ENCODE measurements at places on chromosomes 16 and 17.

DNA sequence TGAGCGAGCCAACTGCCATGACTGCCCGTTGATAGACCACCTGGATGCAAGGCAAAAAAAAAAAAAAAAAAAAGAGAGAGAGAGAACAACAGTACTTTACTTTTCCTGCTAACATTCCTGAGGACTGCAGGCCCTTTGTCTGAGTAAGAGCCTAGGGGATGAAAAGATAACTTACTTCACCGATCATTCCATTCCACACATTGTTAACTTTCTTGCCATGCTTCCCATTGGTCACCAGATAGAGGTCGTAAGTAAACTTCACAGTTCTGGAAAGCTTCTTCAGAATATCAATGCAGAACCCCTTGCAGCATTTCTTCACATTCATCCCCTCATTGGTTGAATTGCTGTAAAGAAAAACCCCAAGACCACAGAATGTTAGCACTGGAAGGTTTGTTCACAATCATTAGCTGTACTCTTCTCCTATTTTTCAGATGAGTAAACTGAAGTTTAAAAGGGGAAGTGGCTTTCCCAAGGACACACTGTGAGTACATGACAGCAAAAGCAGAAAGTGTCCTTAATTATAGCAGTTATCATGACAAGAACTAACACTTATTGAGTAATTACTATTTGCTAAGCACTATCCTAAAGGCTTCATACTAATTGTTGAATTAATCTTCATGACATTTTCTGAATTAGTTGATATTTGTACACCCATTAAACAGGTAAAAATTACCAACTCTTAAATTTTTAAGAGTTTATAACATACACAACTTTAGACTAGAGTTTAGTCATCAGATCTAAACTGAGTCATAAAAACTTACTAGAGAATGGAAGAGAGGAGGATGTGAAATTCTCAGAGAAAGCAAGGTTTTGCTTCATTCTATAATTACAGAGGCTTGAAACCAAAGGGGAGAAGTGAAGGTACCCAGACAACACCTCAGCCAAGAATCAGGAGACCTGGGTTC, 341.2 kb downstream of the GRIN2A start:
- DNase-seq = no peak

- no peak for DNase-seq
Observed at GRCh38 chr17:32491371-32492263, 4.8 kb downstream of the CDK5R1 start.

- DNase-seq = no peak
Observed at GRCh38 chr16:29745121-29745852, 503 bp downstream of the C16orf54 start.

DNA sequence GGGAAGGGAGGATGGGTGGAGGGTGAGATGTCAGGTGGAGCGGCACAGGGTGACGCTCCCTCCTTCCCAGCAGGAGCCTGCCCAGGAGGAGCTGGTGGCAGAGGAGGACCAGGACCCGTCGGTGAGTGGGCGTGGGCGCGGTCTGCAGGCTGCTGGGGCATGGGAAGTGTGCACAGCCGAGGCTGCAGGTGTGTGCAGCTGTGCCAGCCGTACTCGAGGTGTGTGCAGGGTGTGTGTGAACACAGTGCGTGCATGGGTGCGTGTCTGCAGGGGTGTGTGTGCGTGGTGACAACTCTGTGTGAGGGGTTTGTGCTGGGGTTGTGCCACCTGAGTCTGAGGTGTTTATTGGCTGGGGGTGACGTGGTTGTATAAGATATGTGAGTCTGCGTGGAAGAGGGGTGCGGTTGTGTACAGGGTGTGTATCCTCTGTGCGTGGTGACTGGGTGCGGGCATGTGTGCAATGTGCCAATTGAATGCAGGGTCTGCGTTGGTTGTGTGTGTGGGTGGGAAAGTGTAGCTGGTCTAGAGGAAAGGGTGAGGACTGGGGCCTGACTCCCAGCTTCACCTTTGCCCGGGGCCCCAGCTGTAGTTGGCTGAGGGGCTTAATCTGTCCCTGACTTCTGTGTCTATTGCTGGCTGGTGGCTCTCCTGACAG, 670 bp downstream of the TNFSF12 start:
- DNase-seq = no peak

GRCh38 chr17:76137001-76137350, 4.1 kb downstream of the FOXJ1 start:
- no peak for DNase-seq

- DNase-seq = no peak
Observed at GRCh38 chr17:15513058-15513791, 45.8 kb upstream of the CDRT4 start.

- no peak for DNase-seq
Observed at GRCh38 chr16:5502467-5502869, 404.9 kb upstream of the EEF2KMT start.

GRCh38 chr17:8289103-8289397, 580 bp downstream of the RANGRF start:
- DNase-seq = no peak

DNA sequence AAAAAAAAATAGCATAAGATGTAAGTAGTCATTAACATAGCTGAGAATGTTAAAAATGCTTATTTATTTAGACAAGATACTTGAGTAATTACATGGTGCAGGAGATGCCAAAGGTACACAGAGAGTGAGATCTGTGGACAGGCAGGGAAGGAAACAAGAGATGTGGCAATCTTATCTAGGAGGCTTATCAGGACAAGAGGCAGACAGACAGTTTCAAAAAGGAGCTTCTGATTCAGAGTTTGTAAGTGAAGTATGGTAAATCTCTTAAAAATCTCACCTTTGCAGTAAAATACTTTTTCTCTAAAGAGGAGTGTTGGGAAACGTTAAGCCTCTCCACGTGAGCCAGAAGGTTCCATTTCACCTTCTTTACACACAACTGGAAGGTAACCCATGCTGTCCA, 19.9 kb upstream of the GHDC start:
- no peak for DNase-seq

- no peak for DNase-seq
Observed at GRCh38 chr16:66429290-66429962, 2.3 kb downstream of the BEAN1 start.

- no peak for DNase-seq
Observed at GRCh38 chr16:608019-608418, 18.2 kb downstream of the RAB40C start.

DNA sequence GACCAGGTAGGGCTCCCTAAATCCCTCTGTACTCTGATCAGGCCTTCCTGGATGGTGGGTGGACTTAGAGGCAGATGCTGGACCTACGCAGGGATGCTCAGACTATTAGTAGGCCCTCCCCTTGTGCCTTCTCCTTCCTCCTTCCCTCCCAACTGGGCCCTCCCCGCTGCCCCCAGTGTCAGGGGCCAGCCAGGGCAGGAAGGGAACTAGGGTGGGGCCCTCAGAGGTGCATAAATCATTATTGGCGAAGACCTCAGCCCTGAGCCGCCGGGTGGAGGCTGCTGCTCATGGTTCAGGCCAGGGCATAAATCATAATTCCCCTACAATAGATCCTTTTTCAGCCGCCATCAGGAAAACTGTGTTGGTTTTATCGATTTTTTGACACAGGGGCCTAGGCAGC, 81.4 kb downstream of the MRM1 start:
- DNase-seq = no peak

GRCh38 chr17:80113033-80113484, 11.7 kb downstream of the GAA start:
- DNase-seq = no peak

DNA sequence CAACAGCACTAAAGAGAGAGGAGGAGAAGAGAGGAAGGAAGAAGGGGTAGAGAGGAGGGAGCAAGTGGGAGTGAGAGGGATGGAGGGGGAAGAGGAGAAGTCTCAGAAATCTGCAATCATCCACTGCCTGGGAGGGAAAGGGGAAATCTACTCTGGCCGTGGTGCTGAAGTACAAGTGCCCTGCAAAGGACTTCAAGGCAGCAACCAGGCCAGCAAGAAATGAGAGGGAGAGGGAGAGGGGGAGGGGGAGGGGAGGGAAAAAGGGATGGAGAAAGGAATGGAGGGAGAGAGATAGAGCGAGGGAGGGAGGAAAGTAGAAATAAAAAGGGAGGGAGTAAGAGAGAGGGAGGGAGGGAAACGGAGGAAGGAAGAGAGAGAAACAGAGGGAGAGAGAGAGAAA, 130.8 kb upstream of the EEF2KMT start:
- DNase-seq = no peak
